ENCODE measurements at places on chromosomes 5 and 9.
A peak's percentile ranks its signal among the peaks of the same experiment; 100 is the strongest.

DNA sequence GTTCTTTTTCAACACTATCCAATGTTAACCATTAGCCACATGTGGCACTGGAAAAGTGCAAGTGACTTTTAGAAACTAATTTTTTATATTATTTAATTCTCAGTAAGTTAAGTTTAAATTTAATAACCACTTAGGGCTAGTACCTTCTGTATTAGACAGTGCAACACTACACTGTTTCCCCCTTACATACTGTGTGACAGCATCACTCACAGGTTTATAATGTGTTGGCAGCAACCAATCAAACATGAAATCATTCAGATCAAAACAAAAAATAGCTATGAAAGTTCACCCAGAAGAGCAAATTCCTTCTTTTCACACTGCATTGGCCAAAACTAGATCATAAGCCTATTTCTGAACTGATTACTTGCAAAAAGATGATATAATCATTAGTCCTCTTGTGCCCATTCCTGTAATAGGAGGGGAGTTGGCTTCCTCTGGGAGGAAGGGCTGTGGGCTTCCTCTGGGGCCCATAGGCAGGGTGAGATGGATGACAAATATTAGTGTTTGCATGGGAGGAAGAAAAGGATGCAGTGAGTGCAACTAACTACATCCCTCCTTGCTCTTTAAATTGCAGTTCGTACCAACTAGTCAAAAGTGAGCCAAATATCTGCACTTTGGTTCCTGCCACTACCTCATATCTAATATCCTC lies 708.1 kb upstream of the RGMB start:
- no peak for DNase-seq

GRCh38 chr5:22644859-22645258 lies 208.3 kb downstream of the CDH12 start:
- DNase-seq: no peak

DNA sequence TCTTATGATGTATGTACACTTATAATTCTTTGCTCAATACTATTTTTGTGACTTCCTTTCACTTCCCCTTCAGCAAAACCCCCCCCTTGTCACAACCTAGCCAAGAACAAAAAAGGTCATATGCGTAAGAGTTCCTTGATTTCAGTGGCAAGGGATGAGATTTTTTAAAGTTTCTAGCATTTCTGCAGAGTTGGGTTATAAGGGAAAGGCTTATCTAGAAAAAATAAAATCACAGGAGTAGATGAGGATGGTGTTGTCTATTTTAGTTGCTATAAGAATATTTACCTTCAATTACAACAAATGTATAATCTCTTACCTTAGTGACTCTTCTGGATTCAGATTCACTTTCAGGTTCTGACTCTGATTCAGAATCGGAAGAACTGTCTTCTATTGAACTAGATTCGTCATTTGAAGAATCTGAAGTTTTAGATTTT lies 184.6 kb downstream of the AP3B1 start:
- no peak for DNase-seq

DNA sequence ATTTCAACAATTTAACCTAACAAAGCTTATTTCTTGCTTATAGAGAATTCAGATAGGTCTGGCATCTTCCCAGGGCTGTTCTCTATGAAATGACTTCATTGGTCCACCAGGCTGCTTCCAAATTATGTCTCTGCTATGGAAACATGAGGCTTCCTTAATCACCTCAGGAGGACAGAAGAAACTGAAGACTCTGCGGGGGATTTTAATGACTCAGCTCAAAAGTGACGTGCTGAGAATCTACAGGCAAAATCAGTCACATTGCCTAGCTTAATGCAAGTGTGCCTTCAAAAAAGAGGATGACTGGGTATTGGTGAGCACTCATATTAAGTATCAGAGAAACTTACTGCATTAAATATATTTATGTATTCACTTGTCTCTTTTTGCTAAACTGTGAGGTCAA lies 315.5 kb upstream of the RGMB start:
- no peak for DNase-seq

DNA sequence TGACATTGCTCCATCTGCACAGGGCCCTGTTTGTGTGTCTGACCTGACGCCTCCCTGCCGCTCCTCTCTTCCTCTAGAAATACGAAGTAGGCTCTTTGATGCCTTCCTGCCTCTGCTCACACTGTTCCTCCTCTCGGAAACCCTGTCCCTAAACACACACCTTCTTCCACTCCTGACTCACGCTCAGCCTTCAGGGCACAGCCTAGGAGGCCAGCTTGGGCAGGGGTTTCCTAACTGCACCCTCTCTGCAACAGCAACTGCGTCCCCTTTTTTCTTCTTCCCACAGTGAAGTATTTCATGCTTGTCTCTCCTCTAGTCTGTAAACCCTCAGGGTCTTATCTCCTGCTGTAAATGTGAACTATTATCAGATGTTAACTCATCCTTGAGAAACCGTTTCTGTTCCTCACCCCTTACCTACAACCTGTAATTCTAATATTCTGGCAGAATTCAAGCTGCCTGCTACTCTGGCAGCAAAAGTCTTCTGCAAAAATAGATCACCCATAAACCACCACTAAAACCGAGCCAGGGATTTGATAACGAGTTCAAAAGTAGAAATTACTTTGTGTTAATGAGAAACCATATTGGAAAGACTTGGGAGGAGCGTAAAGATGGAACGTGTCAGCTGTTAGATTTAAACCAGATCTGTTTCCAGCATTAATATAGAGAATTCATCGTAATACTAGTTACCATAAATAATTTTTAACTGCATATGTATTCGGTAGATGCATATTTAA lies 100.2 kb downstream of the DAPK1 start:
- DNase-seq: no peak

GRCh38 chr9:38362852-38363588 lies 29.5 kb upstream of the ALDH1B1 start:
- peak; percentile 75 for DNase-seq

GRCh38 chr5:145697251-145697990 lies 137.7 kb downstream of the PRELID2 start:
- no peak for DNase-seq

DNA sequence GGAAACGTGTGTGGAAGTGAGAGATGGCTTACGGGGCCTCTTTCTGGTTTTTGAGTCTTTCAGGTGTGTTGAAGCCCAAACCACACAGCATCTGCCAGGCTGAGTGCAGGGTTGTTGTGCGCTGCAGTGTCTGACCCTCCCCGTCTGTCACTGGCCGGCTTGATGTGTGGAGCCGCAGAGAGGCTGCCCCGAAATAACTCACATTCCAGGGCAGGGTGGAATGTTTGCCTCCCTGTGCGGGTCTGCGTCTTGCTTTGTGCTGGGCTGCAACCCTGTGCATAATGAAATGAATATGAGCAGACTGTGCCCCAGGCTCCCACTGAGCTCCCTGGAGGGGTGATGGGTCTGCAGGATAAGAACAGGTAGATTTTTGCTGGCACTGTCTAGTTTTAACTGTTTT lies 9.9 kb upstream of the PLEKHG4B start:
- no peak for DNase-seq

DNA sequence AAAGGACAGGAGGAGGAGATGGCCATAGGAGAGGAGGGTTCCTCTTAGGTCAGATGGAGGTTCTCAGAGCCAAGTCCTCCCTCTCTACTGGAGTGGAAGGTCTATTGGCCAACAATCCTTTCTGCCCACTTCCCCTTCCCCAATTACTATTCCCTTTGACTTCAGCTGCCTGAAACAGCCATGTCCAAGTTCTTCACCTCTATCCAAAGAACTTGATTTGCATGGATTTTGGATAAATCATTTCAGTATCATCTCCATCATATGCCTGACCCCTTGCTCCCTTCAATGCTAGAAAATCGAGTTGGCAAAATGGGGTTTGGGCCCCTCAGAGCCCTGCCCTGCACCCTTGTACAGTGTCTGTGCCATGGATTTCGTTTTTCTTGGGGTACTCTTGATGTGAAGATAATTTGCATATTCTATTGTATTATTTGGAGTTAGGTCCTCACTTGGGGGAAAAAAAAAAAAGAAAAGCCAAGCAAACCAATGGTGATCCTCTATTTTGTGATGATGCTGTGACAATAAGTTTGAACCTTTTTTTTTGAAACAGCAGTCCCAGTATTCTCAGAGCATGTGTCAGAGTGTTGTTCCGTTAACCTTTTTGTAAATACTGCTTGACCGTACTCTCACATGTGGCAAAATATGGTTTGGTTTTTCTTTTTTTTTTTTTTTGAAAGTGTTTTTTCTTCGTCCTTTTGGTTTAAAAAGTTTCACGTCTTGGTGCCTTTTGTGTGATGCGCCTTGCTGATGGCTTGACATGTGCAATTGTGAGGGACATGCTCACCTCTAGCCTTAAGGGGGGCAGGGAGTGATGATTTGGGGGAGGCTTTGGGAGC lies 3.1 kb downstream of the EGR1 start:
- no peak for DNase-seq

DNA sequence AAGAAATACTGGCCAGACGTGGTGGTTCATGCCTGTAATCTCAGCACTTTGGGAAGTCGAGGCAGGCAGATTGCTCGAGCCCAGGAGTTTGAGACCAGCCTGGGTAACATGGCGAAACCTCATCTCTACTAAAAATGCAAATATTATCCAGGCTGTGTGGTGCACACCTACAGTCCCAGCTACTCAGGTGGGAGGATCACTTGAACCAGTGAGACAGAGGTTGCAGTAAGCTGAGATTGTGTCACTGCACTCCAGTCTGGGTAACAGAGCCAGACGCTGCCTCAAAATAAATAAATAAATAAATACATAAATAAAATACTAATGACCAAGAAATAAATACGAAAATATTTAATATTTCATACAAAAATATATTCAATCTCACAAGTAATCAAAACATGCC lies 18.8 kb downstream of the KLF9 start:
- no peak for DNase-seq

GRCh38 chr9:17017931-17018491 lies 116.8 kb upstream of the CNTLN start:
- DNase-seq: no peak

DNA sequence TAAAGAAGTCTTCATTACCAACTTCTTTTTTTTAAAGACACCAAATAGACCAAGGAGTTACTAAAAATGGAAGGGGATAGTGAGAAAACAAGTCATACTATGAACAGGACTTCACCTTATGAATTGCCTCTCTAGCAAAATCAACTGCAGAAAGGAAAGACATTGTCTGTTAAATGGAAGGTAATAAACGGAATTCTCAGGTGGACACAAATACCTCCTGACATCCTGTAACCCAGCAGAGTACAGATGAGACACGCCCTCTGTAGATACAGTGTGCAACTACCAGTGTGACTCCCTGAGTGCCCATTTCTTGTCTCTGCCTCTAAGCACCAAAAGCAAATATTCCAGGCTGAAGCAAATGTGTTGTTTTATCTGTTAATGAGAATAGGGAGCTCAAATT lies 12.2 kb upstream of the PLPP1 start:
- DNase-seq: no peak

DNA sequence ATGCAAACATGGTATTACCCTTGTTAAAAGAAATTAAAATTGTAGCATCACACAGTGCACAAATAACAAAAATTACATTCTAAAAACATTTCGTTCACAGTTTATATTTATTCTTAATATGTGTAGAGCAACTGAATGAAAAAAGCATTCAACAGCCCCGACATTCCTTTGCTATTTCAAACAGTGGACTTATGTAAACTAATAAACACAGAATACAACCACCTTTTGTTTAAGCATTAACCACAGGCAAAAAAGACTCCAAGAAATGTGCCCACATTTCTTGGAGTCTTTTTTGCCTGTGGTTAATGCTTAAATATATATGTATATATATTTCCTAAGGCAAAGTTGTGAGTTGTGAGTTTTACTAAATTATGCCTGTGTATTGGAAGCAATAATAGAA lies 532.5 kb upstream of the DAP start:
- DNase-seq: no peak

DNA sequence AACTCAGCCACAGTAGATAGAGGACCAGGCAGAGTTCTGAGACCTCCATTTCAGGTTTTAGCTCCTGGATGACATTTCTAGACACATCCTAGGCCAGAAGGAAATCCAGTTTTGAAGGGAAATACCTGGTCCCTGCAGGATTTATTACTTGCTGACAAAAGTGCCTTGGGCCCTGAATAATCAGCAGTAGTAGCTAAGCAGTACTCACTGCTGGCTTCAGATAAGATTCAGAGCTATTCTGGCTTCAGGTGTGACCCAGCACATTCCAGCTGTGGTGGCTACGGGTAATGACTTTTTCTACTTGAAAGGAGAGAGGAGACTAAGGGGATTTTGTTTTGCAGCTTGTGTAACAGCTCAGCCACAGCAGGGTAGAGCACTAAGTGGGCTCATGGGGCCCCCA lies 34.0 kb downstream of the NDUFAF2 start:
- DNase-seq: no peak

- DNase-seq: no peak
These were observed 19.7 kb downstream of the NIPSNAP3B start for GRCh38 chr9:104783588-104783987.

GRCh38 chr9:91348191-91348807 lies 13.4 kb downstream of the AUH start:
- no peak for DNase-seq

GRCh38 chr5:139657363-139658321 lies 9.5 kb downstream of the CXXC5 start:
- DNase-seq: no peak

DNA sequence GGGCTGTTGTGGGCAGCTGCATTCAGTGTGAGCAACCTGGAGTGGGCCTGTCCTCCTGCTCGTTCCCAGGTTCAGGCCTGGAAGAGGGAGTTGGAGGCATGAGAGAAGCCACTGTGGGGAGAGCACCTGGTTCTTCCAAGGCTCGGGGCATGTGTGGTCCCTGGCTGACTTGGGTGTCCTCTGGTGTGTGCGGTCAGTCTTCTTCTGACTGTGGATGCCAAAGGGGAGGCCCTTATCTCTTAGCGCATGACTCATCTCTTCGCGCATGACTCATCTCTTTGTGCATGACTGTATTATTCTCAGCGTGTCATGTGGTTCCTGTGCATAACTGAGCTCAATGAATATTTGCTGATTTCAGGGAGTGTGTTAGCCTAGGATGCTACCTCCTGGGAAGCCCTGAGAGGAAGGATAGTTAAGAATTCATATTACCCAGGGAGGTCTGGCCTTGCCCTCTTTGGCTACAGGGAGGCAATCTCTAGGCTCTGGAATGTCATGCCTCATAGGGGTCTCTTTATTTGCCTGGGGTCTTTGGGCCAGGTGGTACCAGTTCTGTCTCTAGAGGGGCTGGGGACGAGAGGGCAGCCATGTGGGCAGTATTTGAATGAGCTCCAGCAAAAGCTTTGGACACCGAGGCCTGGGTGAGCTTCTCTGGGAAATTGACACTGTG lies 188.7 kb downstream of the HSPA4 start:
- peak; percentile 72 for DNase-seq

DNA sequence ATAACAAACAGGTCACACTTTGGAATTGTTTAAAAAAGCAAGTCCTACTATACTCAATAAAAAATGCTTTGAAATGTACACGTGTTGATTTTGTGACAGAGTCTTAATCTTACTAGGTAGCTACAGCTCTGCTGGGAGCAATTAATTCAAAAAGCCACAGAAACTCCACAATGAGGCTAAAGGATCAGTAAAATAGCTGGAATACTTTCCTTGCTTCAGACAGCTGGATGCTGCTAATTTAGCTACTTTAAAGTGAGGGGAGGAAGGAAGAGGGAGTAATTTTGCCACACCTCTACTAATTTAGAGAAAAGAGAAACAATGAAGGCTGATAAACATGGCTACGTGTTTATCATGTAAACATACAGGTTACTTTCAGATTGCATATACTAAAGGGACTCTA lies 927.6 kb upstream of the DMAC1 start:
- no peak for DNase-seq
